ENCODE measurements at places on chromosomes 1 and 21.

- DNase-seq: no peak
Measured at GRCh38 chr1:32772281-32773017, 44.7 kb downstream of the YARS1 start.

DNA sequence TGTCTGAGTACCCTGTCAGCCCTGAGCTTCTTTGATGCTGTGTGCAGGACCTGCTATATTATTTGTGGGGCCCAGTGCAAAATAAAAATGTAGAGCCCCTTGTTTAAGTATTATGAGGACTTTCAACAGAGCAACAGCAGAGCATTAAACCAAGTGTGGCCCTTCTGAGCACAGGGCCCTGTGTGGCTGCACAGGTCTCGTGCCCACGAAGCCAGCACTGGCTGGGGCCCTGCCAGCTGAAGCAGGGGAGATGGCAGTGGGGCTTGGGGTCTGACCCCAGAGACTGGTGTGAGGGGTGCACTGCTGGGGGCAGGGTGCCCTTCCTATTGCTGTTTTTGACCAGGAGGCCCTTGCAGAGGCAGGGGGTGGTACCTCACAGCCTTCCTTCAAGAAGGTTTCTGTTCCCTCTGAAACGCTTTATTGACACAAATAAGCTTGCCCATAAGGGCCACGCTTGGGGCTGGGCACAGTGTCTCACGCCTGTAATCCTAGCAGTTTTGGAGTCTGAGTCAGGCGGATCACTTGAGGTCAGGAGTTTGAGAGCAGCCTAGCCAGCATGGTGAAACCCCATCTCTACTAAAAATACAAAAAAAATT, 2.2 kb upstream of the SEMA4A start:
- DNase-seq: no peak

- no peak for DNase-seq
Measured at GRCh38 chr1:221563476-221563921, 178.4 kb downstream of the DUSP10 start.

GRCh38 chr1:9593492-9594465, 5.1 kb downstream of the TMEM201 start:
- DNase-seq: peak; percentile 88

- no peak for DNase-seq
Measured at GRCh38 chr1:184803180-184803492, 48.5 kb upstream of the EDEM3 start.

DNA sequence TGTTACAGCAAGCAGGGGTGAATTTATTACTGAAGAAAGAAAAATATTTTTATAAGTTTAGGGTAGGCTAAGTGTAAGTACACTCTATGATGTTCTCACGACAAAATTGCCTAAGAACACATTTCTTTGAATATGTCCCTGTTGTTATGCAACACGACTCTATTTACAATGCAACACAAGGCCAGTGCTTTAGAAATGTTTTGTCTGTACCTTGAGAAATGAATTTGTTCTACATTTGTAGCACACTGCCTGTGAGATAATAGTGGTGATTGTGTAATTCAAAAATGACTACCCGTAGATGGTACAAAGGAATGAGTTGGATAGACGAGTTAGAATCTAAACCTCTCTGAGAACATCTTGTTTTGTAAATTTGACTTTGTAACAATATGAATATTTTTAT, 63.7 kb upstream of the IGSF5 start:
- no peak for DNase-seq

DNA sequence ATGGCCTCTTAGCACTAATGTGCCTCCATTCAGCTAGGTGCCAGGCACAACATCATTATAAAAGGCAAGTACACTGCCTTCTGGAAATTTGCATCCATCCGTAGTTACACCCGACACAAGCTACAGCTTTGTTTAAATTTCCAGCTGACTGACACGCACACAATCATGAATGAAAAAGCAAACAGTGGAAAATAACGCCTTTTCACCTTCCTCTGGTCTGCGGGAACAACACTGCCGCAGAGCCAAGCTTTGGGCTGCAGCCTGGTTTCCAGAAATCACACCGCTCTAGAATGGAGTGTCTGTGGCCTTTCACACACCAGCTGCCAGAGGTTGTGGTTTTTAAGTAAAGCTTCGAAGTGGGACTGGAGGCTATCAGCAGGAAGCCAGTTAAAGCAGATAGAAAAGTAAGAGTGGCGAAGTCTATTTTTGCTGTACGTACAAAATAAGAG, 142.8 kb upstream of the COA6 start:
- peak; percentile 81 for DNase-seq

- DNase-seq: peak; percentile 98
Measured at GRCh38 chr1:212671342-212672031, 28.2 kb downstream of the BATF3 start.

GRCh38 chr1:216905137-216905536, 181.9 kb upstream of the ESRRG start:
- DNase-seq: no peak

DNA sequence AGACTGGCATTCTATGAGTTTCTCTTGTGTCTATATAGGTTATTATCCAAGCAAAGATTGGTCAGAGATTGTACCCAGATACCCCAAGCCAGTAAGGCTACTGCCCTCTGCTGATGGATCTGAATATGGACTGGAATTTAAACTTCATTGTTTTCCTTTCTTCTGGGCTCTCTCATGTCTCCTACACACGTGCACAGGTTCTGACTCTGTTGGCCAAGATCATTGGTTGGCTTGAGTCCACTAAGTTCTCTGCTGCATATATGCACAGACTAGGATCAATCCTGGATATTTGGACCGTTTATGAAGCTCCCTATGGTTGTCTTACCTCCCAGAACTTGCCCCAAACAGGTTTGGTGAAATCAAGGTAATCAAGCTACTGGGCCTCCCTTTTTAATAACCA, 69.7 kb downstream of the CC2D1B start:
- peak; percentile 87 for DNase-seq

All from DMS53 (cell line).